ENCODE measurements at places on chromosomes 2 and 18.

DNA sequence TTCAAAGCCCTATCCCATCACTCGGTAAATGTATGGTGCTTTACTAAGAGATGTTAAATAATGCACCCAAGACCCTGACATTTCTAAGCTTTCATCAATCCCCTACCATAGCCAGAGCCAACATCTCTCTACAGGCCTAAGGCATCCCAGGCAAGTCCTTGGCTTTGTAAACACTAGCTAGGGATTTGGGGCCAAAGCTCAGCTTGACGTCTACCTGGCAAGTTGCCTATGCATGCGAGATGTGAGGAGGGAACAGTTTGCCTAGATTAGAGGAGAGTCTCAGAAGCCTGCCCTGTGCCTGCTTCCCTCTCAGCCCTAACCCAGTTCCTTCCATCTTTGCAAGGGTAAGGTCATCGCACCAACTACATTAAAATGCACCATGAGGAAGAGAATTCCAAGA is 221.5 kb upstream of the NCKAP5 start:
- DNase-seq, result no peak

DNA sequence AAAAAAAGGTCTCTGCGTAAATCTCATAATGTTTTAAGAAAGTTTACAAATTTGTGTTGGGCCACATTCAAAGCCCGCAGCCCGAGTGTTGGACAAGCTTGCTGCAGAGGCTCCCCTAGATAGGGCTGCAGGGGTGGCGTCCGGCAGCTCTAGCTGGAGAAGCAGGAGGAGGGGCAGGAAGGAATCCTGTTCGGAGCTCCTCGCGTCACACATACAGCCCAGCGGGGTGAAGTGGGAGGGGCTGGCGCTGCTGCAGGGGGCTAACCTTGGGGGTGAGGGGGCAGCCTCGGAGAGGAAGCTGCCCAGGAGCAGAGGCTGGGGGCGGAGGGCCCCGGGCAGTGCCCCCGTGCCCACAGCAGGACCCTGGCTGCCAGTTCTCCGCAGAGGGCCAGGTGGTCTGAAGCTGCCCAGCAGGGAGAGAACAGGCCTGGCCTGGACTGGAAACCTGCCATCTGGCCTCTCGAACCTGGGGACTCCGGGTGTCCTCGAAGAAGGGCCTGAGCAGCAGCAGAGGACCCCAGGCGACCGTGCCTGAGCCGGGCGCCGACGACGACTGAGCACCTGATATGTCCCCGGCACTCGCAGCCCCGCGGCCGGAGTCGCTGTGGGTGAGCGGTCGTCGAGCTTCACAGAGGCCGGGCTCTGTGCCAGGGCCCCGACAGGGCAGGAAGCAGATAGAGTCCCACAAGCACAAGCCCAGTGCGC is 2.6 kb upstream of the GPR35 start:
- DNase-seq, result no peak

DNA sequence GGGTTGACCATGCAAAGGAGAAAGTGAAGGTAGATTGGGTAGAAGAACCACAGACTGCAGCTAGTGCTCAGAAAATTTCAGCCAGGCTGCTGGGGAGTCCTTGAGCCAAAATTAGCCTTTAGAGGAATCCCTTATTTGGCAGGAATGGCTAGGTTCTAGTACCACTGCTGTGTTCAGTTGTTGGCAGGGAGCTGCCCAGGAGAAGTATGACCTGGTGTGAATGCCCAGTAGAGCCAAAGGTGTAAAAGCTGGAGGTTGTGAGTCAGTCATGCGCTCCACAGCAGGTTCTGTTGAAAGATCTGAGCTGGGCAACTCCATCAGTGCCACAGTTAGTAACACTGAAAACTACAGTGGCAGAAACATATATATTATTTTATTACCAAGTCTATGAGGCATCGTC is 36.4 kb upstream of the TBR1 start:
- no peak for DNase-seq

GRCh38 chr18:7272311-7273049 is 41.6 kb downstream of the LRRC30 start:
- peak; percentile 47 for DNase-seq

DNA sequence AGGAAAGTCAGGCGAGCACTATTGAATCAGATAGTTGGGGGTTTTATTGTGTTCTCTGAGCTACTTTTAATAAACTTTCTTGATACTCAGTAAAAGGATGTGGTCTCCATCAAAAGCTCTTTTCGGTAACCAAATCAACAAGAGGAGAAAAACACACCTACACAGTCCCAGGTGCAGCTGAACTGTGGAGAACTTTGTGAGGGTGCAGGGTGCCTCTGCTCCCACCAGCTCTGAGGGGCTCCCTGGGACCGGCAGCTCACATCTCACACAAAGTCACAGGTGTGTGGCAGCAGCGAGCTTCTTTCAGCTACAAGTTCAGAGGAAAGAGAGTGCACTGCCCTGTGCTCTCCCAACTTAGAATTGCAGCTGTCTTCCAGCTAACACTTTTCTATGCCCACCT is 650.4 kb downstream of the RNF144A start:
- no peak for DNase-seq

DNA sequence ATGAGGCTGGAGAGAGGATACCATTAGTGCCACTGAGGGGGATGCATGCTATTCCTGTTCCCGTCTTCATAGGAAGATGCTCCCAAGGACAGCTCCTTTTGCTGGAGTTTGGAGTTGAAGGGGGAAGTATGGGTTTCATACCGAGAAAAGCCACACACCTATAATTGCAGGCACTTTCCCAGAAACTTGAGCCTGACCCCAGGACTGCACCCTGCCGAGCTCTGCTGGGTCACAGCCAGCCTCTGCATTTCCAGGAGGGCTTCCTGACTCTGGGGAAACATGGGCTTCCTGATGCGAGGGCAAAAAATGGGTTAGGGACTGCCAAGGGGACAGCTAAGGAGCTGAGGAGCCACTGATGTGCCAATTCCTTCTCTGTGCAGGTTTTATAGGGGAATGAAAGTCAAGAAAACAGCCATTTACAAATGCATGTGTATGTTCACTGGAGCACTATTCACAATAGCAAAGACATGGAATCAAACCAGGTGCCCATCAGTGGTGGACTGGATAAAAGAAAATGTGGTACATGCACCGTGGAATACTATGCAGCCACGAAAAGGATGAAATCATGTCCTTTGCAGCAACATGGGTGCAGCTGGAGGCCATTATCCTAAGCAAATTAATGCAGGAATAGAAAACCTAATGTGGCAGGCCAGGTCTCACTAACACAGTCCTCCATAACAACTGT is 104.5 kb downstream of the ACAA2 start:
- DNase-seq, result no peak

GRCh38 chr2:240431661-240432424 is 3.6 kb upstream of the GPC1 start:
- DNase-seq, result no peak

DNA sequence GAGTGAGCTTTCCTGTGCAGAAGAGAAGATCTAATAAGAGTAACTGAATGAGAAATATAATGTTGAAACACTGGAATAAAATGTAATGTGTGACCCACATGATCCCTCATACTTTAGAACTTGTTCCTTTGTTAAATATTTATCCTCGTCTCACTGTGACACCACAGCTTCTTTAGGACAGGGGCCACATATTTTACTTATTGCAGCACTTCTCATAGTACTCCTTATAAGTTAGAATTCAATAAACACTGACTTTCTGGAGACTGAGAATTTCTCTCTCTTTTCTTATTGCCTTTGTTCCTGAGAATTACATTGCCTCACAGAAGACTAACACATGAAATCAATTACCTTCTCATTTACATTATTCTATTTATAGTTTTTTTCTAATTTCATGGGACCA is 1234.6 kb upstream of the CHAC2 start:
- DNase-seq, result no peak

- DNase-seq, result no peak
These were observed 195.6 kb upstream of the ETAA1 start for GRCh38 chr2:67201521-67201920.

- DNase-seq, result no peak
These were observed 11.1 kb downstream of the LIMS2 start for GRCh38 chr2:127664065-127664894.

GRCh38 chr2:105926960-105927678 is 182.4 kb downstream of the NCK2 start:
- DNase-seq, result no peak

- no peak for DNase-seq
These were observed 393.0 kb downstream of the NBAS start for GRCh38 chr2:15168116-15168515.

DNA sequence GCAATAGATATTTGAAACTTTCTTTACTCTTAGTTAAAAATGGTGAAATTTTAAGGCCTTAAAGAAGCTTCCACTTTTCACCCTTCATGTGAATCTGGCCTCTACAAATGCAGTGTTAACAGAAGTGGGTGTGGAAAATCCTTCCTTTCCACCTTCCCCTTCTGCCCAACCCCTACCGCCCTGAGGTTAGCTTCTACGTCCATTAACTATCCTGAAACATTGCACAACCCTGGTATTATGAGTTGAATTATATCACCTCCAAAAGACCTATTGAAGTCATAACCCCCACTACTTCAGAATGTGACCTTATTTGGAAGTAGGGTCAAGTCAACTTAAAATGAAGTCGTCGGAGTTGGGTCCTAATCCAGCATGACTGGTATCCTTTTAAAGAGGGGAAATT is 80.8 kb upstream of the ACSL3 start:
- no peak for DNase-seq

DNA sequence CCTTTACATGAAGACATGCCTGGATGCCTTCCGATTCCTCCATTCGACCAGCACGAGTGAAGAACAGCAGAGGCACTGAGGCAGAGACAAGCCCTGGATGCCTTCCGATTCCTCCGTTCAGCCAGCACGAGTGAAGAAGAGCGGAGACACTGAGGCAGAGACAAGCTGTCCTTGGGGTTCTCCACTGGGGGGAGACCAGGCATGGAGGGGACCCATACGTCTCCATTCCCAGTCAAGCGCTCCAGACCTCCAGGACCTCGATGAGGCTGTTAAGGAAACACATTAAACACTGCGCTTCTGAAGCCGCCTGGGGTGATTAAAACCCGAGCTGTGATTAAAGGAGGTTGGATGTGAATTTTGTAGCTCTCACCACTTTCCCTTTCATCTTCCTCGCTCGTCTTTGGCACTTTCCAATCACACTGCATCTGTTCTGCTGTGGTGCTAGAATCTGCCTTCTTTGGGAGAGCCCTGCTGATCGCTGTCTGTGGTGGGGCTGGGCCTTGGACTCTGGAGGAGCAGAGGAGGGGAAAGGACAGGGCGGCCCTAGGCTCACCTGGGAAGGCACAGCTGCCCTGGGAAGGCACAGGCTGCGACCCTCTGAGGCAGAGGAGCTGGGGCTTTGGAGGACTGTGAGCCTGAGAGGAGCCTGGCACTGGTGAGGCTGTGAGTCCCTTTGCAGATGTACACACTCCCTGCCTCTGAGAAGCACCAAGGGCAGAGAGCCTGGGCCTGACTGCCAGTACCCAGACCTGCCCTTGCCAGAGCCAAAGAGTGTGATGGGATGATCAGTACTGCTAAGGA is 463.1 kb upstream of the HS6ST1 start:
- DNase-seq, result no peak

DNA sequence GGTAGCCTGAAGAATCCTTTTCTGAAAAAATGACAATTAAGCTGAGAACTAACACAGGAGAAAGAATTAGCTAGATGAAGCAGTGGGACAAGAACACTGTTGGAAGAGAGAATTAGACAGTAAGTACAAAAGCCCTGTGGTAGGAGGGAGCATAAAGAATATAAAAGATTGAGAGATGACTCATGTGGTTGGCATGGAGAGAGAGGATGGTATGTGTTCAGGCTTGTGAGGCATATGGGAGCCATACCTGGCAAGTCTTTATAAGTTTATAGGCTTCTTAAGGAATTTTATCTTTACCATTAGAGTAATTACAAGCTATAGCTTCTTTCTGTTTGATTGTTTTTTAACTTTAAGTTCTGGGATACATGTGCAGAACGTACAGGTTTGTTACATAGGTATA is 325.0 kb downstream of the ARL6IP6 start:
- no peak for DNase-seq

DNA sequence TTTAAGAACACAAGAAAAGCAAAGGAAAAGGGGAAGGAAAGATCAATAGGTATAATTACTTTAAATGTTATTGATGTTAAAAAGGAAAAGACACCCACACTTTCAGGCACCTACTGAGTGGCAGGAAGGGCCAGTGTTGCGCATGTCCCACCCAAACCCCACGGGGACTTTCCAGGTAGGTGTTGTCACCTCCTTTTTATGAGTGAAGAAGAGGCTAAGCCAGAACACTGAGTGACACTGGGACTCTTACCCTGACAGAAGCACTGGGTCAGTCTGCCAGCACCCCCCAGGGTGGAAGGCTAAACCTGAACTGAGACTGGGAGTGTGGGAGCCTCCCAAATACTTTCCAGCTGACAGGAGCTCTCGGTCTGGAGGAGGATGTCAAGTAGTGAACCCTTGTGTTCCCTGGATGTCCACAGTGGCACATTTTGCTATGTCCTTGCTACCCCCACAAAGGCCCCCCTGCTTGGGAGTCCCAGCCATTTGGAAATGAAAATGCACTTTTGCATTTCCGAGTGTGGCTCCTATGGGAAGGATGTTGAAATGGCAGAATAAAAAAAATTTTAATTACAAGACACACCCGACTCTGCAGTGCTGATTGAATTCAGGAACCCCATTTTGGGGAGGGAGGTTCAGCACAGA is 90.9 kb upstream of the SMAD2 start:
- no peak for DNase-seq

DNA sequence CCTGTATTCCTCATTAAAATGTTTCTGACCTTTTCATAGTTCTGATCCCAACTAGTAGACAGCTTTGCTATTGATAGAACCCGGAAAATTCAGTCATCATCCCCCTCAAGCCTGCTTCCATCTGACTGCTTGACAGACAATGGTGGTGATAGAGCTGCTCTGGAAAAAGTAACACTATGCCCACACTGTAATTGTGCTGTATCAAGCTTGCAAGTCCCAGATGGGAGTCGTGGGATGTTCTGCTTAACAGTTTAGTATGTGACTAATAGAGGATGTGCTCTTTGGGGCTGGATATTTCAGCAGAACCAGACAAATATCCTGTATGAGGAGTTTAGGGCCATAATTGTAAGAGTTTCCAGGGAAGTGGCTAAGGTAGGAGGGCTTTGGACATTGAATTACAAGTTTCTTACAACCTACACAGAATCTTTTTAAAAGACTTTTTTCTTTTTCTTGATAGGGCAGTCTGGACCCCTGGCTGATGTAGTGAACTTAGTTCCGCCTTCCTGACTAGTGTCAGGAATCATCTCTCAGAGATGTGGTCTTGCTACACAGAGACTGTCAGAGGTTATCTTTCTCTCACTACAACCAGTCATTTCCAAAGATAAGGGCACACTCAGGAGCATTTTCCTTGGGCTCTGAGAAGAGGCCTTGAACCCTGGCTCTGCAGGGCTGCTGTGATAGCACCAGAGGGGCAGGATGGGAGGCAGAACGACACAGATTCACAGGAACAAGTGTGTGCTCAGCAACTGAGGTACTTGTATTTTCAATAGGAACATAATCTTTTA is 158.0 kb upstream of the RBMS1 start:
- DNase-seq, result no peak

- no peak for DNase-seq
These were observed 126.3 kb upstream of the TPO start for GRCh38 chr2:1286929-1287328.

- no peak for DNase-seq
These were observed 30.3 kb upstream of the BIN1 start for GRCh38 chr2:127137225-127137624.
